Esophagus squamous epithelium (tissue), 5 donors: ENCODE measurements at places on chromosomes 4 and X.

GRCh38 chr4:38534344-38535045, 129.5 kb upstream of the KLF3 start:
- DNase-seq: no peak

DNA sequence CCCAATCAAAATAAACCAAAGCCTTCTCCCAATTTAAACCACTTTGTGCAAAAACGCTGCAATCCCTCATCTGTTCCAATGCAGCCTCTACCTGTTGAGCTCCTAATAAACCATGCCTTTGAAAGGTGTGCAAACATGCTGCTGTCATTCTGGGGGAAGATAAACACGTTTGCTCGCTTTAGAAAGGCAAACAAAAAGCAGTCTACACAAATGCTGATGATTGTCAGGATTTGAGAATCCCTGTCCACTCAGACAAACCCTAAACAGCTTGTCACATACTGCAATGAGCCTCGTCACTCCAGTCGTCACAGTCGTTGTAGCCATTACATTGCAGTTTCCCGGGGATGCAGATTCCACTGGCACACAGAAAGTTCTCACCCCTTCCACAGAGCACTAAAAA, 145.2 kb downstream of the CORIN start:
- no peak for DNase-seq

DNA sequence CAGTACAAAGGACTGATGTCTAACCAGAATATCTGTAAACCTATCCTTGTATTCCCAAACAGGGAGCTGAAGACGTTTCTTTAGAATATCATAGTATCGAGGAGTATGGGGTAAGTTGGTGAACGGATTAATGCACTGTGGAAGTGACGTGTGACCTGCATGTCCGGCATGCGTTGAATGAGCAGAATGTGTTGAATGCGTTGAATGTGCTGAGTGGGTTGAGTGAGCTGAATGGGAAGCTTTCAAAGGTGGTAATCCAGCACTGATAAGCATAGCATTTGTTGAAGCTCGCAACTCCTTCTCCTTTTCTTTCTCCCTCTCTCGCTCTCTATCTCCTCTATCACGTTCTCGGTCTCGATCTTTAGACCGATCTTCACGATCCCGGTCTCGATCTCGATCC, 8.1 kb downstream of the DHX15 start:
- no peak for DNase-seq

DNA sequence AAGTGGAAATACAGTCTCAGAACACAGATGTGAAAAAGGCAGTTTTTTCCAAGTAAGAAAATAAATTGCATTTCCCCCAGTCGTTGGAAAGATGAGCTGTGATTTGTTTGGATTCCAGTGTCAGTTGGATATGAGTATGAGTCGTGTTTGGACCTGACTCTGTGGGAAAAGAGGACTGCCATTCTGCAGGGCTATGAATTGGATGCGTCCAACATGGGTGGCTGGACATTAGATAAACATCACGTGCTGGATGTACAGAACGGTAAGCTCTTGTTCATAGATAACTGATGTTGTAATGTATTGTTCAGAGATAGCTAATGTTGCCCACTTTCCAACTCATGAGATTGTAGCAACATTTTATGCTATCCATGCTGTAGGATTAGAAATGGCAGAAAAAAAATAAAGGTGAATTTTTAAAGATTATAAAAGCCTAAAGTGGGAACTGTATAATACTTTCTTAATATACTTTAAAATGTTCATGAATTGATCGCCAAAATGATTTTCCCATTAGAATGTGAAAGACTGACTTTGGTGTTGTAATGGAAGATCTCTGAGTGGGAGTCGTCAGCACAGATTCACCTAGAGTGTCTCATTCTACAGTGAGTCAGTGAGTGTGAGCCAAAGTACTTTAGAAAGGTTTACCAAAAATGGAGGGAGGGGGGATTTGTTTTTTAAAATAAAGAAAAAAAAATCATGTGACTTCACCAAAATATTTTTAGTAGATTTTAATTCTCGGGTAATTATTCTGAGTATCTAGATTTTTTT, 178.7 kb downstream of the DCTD start:
- DNase-seq: no peak

- no peak for DNase-seq
These were observed 24.7 kb downstream of the OFD1 start for GRCh38 chrX:13759152-13759718.

DNA sequence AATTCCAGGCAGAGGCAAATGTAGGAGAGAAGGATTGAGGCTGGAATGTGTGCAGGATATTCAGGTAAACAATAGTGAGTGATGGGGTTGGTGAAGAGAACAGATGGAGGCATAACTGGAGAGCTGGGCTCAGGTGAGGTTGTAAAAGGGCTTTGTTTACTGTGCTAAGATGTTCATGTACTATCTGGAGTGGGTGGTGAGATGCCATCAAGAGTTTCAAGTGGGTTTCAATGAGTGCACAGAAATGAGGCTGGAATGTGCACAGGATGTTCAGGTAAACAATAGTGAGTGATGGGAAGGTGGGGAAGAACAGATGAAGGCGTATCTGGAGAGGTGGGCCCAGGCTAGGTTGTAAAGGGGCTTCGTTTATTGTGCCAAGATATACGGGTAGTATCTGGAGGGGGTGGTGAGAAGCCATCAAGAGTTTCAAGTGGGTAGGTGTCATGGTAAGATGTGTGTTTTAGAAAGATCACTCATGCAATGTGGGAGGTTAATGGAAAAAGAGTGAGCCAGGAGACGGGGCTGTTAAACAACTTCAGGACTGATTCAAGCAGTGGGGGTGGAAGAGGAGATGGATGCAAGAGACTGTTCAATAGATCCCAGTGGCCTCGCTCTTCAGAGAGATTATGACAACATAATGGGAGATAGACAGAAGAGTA, 25.4 kb upstream of the NMU start:
- DNase-seq: no peak

DNA sequence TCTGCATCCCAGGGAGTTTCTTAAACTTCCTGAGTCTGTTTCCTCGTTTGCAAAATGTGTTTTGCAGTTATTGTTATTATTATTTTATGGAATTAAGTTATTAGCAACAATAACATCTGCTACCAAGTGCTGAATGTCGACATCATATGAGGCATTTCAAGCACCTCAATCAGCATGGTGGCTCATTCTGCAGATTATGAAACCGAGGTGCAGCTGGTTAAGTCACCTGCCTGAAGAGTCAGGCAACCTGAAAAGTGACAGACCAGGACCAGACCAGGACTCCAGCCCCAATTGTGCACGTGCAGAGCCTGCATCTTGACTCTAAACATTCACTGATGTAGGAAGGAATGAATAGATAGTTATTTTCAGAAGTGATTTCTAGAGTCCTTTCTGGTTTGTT, 99.8 kb downstream of the AFAP1 start:
- DNase-seq: no peak

- DNase-seq: no peak
These were observed 73.5 kb downstream of the GLUD2 start for GRCh38 chrX:121120690-121121605.

DNA sequence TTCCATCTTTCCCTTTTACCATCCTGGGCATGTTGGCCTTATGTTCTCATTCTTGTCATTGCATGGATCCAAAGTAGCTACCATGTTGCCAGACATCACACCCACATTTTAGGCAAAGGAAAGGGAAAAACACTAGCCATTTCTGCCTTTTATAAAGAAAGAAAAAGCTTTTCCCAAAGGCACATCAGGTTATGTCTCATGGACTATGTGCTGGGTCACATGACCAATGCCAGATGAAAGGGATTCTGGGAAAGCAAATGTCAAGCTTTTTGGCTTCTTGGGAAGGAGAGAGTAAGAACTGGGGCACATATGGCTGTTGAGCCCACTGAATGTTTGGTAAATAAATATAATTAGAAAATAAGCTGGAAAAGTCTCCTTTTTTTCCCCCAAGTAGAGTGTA, 4.3 kb upstream of the SOD3 start:
- DNase-seq: no peak

GRCh38 chrX:12949205-12949926, 25.5 kb upstream of the TMSB4X start:
- no peak for DNase-seq

- no peak for DNase-seq
These were observed 236.4 kb upstream of the TTC29 start for GRCh38 chr4:147182041-147182440.

DNA sequence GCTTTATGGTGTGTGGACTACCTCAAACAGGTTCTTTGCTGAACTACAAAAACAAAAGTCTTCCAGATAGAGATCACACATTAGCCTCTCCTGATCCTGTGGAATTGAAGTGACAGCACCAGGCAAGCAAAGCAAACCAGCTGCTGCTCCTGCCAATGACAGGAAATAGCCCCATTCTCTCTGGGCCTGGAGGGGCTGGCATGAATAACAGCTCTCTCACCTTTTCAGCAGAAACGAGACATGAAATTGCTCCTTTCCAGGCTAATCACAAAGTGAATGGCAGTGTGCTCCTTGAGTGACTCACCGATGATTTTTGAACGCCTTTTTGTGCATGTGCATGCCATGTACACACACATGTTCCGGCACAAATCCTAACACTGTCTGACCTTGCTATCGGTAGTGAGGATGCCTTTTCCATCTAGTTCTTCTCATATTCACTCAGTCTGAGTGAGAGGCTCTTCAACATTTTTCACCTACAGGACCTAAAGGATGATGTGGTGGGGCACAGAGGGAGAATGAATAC, 24.4 kb downstream of the MFAP3L start:
- DNase-seq: no peak

DNA sequence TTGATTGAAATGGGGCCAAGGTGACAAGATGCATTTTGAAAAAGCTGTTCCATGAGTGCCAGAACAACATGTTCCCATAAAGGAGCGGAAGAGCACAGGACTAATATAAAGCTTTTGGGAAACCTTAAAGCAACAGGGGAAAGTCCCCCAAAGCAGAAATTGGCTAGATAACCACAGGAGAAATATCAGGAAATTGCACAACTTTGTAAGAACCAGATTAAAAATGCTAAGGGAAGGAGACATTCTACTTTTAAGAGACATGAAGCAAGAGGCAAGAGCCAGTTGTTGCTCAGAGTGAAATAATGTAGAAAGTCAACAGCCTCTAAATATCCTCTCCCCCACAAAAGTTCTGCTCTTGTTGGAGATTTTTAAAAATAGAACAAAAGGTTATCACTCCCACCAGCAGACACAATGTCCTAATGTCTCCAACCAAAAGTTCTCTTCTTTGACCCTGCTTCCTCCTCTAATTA, 85.2 kb upstream of the LNX1 start:
- no peak for DNase-seq

- no peak for DNase-seq
These were observed 19.5 kb downstream of the ZNF275 start for GRCh38 chrX:153353416-153353815.

DNA sequence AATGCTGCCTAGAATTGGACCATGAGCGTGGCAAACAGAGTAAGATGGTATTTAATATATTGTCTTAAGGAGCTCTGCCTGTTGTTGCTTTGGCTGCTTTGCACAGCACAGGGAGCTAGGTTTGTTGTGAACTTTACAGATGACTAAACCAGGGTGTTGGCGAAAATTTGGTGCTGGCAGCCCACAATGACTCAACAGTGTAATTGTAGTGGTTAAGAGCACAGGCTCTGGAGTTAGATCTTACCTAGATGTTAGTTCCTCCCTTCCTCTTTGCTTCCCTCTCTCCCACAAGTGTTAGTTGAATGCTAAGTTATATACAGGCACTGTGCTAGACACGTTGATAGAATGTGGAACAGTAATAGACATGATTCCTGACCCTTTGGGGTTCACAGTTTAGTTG, 128.9 kb upstream of the TRPC5 start:
- no peak for DNase-seq

DNA sequence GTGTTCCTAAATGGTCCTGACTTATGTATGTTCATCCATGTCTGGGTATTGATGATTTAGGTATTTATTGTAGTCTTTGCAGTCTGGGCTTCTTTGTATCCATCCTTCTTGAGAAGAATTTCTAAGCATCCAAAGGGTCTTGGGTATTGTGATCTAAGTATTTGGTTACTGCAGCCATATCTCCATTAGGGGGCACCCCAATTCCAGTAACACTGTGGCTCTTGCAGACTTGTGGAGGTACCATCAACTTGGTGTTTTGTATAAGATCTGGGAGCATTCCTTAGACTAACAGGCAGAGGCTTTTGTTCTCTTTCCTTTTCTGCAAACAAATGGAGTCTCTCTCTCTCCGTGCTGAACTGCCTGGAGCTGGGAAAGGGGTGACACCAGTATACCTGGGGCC, 113.7 kb upstream of the NEXMIF start:
- DNase-seq: no peak

- no peak for DNase-seq
These were observed 762.8 kb downstream of the PDHA2 start for GRCh38 chr4:96602661-96603060.

DNA sequence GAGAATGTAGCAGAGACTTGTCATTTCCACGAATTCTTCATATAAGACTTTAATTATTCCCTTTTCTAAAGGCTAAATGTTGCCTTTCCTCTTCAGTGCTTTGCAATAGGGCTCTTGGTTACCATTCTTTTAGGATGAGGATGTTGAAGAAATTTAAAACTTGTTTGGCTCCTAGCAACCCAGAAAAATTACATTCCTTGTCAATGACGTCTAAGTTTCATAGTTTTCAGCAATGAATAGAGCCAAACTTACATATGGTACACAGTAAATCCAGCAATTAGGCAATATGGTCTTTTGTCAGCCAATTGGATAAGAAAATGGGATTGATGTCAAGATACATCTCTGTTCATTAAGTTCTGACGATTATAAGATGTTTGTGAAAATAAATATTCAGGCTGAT, 1639.6 kb upstream of the PCDH10 start:
- DNase-seq: no peak

- DNase-seq: no peak
These were observed 506.1 kb downstream of the RPA4 start for GRCh38 chrX:97389761-97390192.

GRCh38 chrX:19829814-19830213, 57.6 kb downstream of the SH3KBP1 start:
- no peak for DNase-seq

GRCh38 chrX:37815366-37815765, 32.0 kb downstream of the DYNLT3 start:
- DNase-seq: no peak

DNA sequence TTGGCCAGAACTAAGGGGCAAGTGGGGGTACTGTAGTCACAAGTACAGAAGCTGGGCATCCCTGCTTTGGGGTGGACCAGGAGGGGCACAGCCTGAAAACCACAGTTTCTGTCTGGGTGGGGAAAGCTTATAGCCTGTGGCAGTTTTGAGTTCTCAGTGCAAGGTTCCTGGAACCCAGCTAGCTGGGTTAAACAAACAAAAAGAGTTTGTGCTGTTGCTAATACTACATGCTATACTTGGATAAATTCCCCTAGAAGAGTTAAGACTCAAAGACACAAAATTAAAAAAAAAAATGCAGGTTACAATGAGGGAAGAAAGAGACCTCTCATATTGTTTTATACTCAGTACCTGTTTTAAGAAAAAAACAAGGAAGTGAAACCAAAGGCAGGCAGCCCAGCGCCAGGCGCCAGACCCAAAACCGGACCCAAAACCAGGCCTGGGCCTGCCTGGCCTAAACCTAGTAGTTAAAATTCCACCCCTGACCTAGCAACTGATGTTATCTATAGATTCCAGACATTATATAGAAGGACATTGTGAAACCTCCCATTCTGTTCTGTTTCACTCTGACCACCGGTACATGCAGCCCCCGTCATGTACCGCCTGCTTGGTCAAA, 50.8 kb downstream of the SLC2A9 start:
- DNase-seq: no peak
